ENCODE measurements at places on chromosomes 4 and X.

GRCh38 chrX:39855748-39856129 lies 242.0 kb downstream of the BCOR start:
- DNase-seq: peak; percentile 54

- DNase-seq: no peak
Observed at GRCh38 chrX:11540532-11541377, 125.0 kb downstream of the ARHGAP6 start.

DNA sequence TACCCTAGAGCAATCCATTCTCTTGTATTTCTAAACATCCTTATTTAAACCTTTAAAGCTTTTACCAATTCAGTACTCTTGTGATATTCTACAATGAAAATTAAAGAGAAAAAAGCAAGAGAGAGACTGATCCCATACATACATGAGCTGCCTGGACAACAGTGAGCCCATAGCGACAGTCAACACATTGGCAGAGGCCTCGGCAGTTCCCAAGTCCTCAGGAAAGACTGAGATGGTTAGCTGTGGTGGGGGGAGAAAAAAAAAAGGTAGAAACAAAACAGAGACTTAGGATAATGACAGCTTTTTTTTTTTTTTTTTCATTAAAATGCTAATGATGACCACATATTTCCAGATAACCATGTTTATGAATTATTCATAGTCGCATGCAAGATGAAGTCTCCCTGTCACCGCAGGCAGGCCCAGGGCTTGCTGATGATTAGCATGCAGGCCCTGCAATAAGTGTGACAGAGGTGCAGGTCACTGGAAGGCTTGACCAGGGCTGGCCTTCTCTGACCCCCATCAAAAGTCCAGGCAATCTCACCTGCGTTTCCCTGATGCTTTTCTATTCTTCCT lies 148.8 kb downstream of the APBB2 start:
- no peak for DNase-seq

GRCh38 chr4:79678472-79679202 lies 270.6 kb upstream of the GK2 start:
- no peak for DNase-seq

- DNase-seq: no peak
Observed at GRCh38 chr4:57448452-57448851, 338.3 kb upstream of the IGFBP7 start.

- no peak for DNase-seq
Observed at GRCh38 chr4:37765741-37766140, 60.7 kb upstream of the PGM2 start.

- DNase-seq: no peak
Observed at GRCh38 chrX:45233531-45233930, 32.9 kb upstream of the DIPK2B start.

GRCh38 chr4:108762559-108763225 lies at the start of gene ETNPPL:
Gene ETNPPL, minus strand, starts transcription at chr4:108763053. Its CDS starts 155 bp downstream, at chr4:108762898.
- no peak for DNase-seq

DNA sequence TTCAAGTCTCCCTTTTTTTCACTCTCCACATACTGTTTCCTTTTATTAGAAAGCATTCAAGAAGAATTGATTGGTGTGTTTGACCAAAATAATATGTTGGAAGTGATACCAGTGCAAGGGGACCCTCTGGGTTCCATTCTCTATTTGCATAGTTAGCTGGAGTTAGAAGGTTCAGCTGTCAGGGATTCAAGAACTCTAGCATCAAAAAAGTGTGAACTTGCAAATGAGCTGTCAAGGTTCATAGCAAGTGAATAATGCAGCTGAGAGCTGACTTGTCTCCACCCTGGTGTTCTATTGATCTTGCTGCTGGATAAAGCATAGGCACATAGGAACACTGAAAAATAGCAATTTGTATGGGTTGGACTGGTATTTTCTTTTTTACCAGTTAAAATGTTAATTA lies 73.2 kb downstream of the SORBS2 start:
- DNase-seq: no peak

GRCh38 chr4:124753941-124754581 lies 41.5 kb upstream of the ANKRD50 start:
- DNase-seq: no peak

DNA sequence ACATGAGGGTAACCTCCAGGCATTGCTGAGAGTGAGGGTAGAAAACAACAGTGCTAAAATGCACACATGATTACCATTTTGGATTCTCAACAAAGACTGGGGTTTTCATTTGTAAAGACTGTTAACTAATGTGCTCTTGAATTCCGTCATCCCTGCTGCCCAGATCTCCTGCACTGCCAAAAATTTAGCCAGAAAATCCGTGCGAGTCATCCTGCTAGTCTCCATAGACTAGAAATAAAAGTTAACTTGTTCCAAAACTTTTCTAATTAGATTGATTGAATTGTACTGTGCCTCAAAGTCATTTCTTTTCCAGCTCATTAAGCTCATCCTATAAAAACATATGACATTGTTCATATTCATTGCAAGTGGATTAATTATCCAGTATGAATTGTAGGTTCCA lies 99.8 kb downstream of the ARSF start:
- DNase-seq: no peak

DNA sequence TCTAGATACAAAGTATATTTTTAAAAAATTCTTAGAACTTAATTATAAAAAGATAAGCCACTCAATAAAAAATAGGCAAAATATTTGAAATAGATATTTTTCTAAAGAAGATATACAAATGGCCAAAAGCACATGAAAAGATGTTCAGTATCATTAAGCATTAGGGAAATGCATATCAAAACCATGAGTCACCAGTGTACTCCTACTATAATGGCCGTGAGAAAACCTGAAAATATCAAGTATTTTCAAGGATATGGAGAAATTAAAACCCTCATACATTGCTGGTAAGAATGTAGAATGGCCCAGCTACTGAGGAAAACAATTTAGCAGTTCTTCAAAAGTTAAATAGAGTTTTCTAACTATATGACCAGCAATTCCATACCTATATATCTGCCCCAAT lies 337.9 kb downstream of the CAMK2D start:
- no peak for DNase-seq

- DNase-seq: no peak
Observed at GRCh38 chr4:183183906-183184535, 85.0 kb downstream of the WWC2 start.

DNA sequence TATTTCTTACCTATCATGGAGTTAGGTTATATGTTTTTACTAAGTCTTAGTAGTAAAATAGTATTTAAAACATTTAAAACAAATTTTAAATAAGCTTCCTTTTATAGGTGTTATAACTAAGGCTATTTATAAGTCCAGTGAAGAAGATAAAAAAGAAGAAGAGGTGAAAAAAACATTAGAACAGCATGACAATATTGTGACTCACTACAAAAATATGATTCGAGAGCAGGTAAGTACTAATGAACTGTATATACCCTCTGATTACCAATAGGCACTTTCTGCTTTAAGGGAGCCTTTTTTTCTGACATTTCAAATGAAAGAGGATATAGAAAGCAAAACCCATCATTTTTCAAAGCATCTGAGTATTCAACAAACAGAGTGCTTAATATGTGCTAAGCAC lies 76.6 kb downstream of the USO1 start:
- no peak for DNase-seq

GRCh38 chr4:31089815-31090214 lies 369.6 kb downstream of the PCDH7 start:
- no peak for DNase-seq

DNA sequence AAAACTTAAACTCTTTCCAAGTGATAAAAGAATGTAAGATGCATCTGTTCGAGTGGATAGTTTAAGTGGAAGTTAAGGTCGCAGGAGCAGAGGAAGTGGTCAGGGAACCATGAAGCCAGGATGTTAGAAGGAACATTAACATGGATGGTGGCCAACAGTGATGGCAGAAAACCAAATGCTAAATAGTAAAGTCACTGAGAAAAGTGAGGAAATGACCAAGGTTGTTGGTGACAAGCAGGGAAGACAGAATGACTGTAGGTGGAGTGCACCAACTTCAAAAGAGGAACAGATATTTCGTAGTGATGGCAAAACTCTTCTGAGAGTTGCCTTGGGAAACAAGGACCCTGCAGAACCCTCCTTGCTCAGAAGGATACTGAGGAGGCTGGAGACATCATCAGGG lies 226.2 kb downstream of the PALLD start:
- DNase-seq: no peak

DNA sequence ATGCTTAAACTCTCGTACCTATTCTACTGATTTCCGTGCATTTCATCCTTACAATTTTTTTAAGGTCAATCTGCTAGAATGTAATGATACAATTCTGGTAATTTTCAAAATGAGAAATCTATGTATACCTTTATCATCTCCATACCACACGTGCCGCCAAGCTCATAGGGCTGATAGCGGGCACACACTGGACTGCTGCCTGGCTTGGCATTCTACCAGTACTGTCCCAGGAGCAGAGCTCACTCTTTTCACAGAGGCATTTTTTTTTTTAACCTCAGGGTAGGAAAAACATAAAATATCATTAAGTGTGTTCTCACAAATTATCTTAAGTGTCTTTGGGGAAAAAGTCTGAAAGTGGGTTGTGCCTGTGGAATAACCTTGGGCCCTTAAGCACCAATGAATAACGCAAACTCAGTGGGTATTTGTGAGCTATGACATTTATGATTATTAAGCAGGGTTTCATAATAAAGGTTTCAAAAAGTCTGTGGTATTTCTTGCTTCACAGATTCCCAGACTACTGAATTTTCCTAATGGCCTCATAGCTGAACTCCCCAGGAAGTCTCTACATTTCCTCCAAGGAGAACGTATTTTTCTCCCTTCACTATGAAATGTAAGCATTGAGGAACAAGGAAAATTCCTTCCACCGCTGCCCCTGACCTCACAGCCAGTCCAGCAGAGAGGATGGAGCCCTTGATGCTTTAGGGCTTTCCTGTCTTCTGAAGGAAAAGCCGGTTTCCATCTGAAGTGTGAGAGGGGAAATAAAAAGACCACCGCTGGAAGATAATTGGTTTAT lies 125.2 kb downstream of the ELOVL6 start:
- no peak for DNase-seq

DNA sequence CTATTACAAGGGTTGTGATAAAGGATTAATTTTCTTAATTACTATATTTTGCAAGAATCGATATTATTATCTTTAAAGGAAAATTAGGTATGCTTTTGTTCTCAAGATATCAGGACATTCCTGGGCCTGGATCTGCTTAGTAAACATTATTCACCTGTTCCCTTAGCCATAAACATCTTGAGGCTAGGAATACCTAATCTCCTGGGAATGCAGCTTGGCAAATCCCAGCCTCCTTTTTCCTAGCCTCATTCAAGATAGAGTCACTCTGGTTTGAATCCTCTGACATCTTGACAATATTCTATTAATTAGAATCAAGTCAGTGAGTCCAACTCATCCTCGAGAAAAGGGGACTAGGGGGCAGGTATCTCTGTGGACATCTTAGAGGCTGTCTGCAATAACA lies 327.1 kb downstream of the STIM2 start:
- no peak for DNase-seq

DNA sequence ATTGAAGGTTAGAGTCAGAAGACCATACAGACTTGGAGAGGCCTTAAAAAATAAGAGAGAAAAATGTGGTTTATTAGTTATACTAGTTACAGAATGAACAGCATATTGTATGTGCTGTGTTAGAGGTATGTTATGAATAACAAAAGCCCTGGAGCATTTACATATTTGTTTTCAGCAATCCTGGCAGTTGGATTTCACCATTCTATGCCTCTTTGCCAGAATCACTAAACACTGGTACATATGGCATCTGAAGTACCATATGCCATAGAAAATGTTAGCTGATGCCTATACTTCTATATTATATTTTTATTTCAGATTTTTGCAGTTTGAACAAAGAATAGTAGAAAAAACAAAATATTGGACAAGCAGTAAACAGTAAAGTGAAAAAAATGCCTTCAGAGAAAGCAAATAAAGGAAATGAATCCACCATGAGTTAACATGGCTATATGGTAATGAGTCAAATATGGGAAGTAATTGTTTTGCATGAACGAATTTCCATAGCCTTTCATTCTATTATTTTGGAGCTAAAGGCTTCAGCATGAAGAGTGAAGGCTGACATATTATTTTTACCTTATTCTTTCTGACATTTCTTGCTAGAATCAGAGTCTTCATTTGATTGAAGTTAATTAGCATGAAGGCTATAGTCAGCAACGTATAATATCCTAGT lies 41.9 kb upstream of the PRDM8 start:
- DNase-seq: no peak

DNA sequence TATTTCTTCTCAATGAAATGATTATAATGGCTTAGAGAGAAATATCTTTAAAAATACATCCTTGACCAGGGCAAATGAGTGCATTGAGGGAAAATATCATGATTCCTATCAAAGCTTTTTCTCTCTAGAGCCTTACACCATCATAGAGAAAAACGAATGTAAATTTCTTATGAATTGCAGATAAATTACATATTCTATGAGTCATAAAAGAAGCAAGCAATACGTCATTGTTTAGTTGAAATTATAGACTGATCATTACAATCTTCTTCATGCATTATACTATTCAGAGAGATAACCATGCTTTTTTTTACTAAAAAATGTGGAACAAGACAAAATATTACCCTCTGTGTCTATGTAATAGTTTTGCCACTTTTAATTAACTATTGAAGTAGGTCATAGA lies 100.9 kb upstream of the RXFP1 start:
- no peak for DNase-seq

GRCh38 chrX:100409610-100410590 lies at the start of gene PCDH19:
Gene PCDH19, minus strand, starts transcription at chrX:100410273. Its CDS starts 1,676 bp downstream, at chrX:100408597.
- DNase-seq: no peak

- DNase-seq: no peak
Observed at GRCh38 chr4:160836431-160836830, 1327.4 kb downstream of the FSTL5 start.

GRCh38 chr4:125951261-125951887 lies 636.6 kb downstream of the FAT4 start:
- no peak for DNase-seq

GRCh38 chrX:7077241-7078230 lies 70.0 kb upstream of the STS start:
- no peak for DNase-seq

GRCh38 chrX:19127649-19128168 lies 5.4 kb upstream of the ADGRG2 start:
- DNase-seq: no peak

DNA sequence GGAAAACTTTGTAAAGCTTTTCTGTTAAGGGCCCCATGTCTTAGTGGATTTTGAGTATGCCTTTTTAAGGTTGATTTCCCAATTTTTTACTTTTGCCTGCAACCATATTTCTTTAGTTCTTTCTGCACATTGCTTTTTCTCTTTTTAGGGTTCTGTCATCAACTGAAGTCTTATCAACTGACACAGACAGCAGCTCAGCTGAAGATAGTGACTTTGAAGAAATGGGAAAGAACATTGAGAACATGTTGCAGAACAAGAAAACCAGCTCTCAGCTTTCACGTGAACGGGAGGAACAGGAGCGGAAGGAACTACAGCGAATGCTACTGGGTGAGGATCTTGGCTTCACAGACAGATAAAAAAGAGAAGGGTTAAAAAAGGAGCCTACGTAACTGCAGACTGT lies 27.8 kb downstream of the TAF1 start:
- DNase-seq: no peak

DNA sequence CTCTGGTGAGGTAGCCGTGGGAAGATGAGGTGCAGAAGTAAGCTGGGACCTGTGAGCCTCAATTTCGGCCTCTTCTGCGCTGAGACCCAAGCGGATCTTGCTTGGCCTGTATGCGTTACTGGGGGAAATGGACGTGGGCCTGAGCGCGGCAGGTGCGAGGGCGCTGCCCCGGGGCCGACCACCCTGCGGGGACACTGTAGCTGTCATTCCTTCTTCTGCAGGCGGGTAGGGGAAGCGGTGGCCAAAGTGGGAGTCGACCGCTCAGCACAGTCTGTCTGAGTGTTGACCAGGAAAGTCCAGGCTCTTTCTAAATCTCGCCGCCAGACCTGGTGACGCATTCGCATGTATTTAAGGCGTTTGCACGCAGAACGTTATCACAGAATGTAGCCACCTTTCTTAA lies 3.3 kb upstream of the LRAT start:
- DNase-seq: no peak

GRCh38 chr4:7160951-7161440 lies 31.3 kb upstream of the SORCS2 start:
- no peak for DNase-seq

All from activated CD4-positive, alpha-beta T cell treated with anti-CD3 and anti-CD28 coated beads, Interleukin-2, amount 50 U/mL, for 24 hours (primary cell).